Stimulated activated CD8-positive, alpha-beta memory T cell treated with anti-CD3 and anti-CD28 coated beads, Interleukin-7, amount 100 ng/mL, for 24 hours (primary cell): ENCODE measurements at places on chromosomes 3 and 15.

DNA sequence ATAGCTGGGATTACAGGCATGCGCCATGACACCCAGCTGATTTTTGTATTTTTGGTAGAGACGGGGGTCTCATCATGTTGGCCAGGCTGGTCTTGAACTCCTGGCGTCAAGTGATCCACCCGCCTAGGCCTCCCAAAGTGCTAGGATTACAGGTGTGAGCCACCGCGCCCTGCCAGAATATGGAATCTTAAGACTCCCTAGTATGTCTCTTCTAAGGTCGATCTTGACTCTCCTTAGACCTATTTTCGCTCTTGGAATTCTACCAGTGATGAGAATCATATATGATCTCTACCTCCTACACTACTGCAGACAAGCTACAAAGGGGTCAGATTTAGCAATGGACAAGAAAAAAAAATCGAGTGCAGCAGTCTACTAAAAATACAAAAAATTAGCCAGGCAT, 19.3 kb upstream of the EOGT start:
- no peak for DNase-seq

- DNase-seq, result no peak
Measured at GRCh38 chr15:81469154-81469553, 95.1 kb upstream of the TMC3 start.

DNA sequence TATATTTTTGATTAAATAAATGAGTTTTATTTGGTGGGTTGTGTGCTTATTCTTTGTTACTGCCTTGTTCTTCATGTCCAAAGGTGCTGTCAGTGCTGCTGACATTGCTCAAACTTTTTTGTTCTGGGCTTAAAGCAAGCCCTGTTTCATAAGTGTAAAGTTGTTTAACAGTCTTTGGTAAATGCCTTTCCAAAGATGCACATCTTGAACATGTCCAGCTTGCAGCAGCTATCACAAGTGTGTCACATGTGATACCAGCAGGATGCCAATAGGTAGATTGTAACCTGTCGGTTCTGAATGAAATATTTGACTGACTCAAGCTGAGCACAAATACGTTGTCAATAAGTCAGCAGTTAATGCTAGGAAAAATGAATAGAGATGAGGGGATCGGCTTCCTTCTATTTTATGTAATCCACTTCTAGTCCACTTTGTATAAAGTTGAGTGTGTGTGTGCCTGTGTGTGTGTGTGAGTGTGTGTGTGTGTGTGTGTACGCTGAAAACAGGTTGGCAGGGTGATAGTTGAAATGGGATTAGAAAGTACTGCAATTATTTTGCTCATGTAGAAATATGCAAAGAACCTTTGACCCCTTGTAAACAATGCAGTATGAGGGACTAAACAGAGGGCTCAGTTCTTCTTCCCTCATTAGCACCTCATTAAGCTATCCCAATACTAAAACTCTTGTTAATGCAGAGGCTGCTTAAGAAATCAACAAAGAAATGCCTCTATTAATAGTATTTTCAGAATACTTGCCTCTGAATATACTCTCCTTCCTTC, 986.5 kb downstream of the TUSC7 start:
- DNase-seq, result no peak

DNA sequence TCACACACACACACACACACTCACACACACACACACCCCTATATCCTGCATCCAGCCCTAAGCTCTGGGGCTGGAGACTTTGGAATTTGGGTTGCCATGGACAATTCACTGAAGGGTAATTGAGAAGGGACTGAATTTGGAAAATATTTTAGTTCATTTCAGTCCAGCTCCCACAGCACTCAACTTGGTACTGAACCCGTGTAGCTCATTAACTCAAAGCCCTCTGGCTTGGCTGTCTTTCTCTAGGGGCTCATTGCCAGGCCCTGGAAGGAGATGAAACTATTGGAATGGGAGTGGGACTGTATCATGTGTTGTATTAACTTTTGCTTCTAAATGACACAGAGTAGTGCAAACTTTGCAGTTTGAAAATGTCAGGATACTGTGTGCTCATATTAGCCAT, 157.3 kb downstream of the EPHB1 start:
- DNase-seq, result no peak

- no peak for DNase-seq
Measured at GRCh38 chr3:134485075-134485717, 589 bp downstream of the ANAPC13 start.

- DNase-seq, result no peak
Measured at GRCh38 chr15:40392986-40393948, 10.7 kb downstream of the KNSTRN start.

DNA sequence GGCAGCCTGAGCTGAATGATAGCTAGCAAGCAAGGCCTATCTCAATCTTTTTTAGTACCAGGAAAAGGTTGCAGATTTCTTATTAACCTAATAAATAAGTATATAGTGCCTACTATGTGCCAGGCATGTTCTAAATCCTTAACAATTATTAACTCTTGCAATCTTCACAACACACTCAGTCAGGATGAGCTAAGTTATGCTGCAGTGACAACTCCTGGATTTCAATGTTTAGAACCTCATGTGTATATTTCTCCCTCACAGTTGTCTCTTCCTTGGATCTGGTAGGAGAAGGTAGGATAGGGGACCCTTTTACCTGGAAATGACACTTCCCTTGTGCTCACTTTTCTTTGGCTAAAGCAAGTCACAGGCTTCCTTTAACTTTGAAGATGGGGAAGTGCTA, 39.3 kb upstream of the MAGI1 start:
- DNase-seq, result no peak

GRCh38 chr15:50358845-50359244, 3.8 kb upstream of the GABPB1 start:
- no peak for DNase-seq

DNA sequence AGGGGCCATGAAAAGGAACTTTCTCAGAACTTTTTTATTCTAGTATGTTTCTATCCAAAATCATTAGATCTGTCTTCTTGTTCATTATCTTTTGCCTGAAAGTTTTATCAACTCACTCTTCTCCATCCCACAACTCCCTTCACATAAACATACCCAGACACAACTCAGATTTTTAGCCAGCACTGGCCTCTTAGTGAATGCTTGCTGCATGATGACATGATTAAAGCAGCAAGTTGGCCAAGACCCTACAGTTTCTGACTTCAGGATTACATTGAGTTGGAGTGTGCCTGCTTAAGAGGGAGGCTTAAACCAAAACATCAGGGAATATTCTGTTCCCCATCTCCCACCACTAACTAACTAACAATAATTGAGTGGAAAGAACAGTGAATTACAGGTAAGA, 38.1 kb downstream of the PLSCR2 start:
- no peak for DNase-seq

DNA sequence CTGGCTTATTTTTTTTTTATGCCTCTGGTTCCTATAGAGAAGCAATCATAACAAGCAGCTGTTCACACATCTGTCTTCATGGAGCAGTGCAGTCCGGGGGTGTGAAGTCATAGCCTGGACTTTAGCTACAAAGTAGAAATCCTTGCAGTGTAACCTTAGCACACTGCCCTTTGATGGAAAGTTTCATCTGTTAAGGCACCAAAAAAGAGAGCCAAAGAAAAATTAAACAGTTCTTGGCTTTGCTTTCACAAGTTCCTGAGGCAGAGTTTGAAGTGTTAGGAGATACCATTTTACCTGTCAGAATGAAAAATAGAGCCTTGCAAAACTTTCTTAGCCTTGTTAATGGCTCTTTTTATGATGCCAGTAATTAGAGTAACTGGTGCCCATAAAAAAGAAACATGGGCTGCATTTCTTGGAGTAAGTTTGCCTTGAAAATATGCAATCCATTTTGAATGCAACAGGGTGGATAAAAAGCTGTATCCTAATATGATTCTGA, 84.1 kb downstream of the PIK3R4 start:
- no peak for DNase-seq

GRCh38 chr3:59121346-59122144, 71.7 kb upstream of the CFAP20DC start:
- no peak for DNase-seq

- DNase-seq, result no peak
Measured at GRCh38 chr3:195764961-195765706, 44.4 kb downstream of the MUC20 start.

DNA sequence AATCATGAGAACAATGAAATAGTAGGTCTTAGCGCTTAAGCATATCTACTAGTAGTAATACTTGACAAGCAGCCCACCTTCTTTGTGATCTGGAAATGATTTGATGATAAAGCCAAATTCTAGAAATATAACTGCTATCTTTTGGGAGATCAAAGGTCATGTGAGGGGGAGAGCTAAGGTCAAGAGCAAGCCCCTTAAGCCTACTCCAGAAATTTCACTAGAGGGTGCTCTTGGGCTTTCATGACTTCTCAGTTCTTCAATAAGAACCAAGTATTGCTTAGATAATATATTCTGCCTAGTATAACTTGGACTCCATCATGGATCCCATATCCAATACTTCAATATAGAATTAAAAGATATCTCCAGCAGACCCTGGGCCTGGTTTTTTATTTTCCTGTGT, 319.6 kb downstream of the ZBTB20 start:
- DNase-seq, result no peak

DNA sequence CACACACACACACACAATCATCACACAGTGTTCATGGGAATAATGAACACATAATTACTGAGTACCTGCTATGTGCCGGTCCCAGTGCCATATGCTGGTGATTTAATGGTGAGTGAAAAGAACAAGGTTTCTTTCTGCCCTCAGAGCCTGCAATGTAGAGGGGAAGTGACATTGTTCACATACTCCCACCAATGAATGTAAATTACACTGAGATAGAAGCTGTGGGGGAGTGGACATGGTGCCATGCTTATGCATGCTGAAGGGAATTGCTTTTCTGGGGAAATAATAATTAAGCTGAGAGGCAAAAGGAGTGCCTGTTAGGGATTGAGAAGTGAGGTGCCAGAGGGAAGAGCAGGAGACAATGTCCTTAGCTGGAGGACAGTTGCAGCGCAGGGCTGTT, 175.1 kb downstream of the MFSD1 start:
- DNase-seq, result no peak

- no peak for DNase-seq
Measured at GRCh38 chr15:80098341-80098740, 38.9 kb downstream of the ZFAND6 start.

- no peak for DNase-seq
Measured at GRCh38 chr3:63430875-63431274, 152.8 kb downstream of the SYNPR start.

DNA sequence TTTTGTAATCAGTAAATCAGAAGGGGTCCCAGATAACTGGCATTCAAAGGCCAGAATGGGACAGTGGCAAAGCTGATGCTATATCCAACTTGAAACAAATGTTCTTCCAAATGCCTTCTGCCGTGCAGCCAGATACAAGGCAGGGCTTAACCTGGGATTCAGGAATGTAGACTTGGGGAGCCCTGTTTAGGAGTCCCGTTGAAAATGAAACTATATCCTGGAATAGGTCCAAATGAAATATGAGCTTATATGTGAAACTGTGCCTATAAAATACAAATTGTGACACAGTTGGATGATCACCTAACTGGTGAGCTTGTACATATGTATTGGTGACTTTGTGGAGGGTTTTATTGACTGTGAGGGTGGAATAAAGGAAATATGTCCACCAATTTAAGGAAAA, 28.7 kb downstream of the FRMD4B start:
- no peak for DNase-seq
